OCI-LY7 (cell line): ENCODE measurements at places on chromosomes 4 and X.

DNA sequence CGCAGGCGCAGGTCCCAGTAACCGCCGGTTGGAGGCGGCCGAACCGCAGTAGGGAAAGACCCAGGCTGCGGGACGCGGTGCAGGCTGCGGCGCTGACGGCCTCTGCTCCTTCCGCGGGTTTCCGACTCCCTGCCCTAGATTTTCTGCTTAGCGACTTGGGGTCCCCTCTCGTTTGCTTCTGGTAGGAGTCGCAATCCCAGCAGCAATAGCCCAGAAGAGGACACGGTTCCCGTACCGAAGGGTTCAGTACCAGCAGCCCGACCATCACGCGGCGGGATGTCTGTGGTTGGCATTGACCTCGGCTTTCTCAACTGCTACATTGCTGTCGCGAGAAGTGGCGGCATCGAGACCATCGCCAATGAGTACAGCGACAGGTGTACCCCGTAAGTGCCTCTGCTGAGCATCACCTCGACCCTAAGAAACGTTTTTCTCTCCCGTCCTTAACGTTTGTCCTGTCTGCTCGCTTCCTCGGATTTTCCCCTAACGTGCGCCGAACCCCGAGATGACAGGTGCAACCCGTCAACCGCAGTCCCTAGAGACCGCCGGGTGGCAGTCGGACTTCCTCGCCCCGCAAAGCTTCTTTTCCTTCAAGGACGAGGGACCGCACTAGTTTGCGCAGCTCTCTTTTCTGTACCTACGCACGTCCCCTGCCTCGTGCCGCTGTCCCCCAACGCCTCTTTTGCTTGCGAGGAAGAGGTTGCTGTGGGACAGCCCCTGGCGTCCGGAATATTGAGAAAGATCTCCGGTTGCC is at the start of gene HSPA4L:
Gene HSPA4L (plus strand): TSS at position 48 of the 751 bp plus-strand sequence. CDS start 229 bp downstream, at position 277.
- DNase-seq, result peak; percentile 15

GRCh38 chr4:17477774-17478472 is 34.0 kb downstream of the QDPR start:
- no peak for DNase-seq

GRCh38 chr4:7624396-7624980 is 189.8 kb upstream of the PSAPL1 start:
- no peak for DNase-seq

DNA sequence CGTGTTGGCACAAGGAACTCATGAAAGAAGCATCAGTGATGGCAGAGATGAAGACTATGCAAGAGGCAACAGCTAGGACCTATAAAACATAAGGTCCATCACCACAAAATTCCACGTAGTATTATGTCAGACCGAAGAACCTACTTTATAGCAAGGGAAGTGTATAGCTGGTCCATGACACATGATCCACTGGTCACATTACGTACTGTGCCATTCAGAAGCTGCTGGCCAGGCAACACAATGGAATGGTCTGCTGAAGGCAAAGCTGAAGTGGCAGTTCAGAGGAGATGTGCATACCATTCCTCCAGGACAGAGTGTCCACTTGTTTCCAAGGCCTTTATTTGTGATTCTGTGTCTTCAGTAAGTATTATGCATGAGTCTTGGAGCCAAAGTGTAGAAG is 215.5 kb upstream of the UGT8 start:
- no peak for DNase-seq

- DNase-seq, result no peak
Observed at GRCh38 chrX:39477762-39478120, 620.0 kb downstream of the BCOR start.

- DNase-seq, result no peak
Observed at GRCh38 chr4:47747211-47747610, 90.7 kb downstream of the CORIN start.
